ENCODE measurements at places on chromosomes 4 and X. TPM values are rescaled to one million over a fixed set of nuclear protein-coding genes. Genes with fewer than 3 reads are reported as not detected.

- no peak for DNase-seq
Measured at GRCh38 chrX:31320740-31321139, 248.9 kb upstream of the FTHL17 start.

DNA sequence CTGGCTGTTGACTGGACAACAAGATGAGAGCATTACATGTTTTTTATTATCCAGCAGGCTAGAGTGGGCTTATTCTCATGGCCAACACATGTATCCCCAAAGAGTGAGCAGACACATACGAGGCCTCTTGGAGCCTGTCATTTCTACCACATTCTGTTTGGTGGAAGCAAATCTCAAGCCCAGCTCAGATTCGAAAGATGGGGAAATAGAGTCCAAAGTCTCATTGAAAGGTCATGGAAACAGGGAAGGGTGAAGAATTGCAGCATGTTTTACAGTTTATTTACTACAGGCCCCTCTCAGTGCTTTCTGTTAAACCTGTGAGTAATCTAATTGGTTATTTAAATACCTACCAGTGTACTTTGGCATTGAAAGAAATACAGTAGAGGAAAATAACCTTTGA is 108.6 kb downstream of the FRAS1 start:
- no peak for DNase-seq

GRCh38 chr4:183721207-183722081 is 62.4 kb downstream of the TRAPPC11 start:
- DNase-seq, result no peak

GRCh38 chr4:127781300-127782024 is 660 bp upstream of the HSPA4L start:
- DNase-seq, result peak; percentile 25

- no peak for DNase-seq
Measured at GRCh38 chrX:153565996-153566580, 32.9 kb downstream of the CCNQ start.

DNA sequence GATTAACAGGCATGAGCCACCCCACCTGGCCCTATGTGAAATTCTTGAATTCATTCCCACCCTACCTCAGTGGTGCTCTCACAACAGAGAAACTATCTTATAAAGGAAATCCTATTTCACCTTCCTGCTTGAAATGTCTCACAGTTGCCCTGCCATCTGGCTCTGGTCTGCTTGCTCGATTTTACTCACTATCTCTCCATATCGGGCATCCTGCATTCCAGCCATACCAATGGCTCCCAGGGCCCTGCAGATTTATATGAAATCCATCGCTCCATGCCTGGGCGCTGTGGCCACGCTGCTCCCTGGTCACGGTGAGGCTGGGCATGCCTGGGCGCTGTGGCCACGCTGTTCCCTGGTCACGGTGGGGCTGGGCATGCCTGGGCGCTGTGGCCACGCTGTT is 15.8 kb downstream of the SORBS2 start:
- DNase-seq, result peak; percentile 38

DNA sequence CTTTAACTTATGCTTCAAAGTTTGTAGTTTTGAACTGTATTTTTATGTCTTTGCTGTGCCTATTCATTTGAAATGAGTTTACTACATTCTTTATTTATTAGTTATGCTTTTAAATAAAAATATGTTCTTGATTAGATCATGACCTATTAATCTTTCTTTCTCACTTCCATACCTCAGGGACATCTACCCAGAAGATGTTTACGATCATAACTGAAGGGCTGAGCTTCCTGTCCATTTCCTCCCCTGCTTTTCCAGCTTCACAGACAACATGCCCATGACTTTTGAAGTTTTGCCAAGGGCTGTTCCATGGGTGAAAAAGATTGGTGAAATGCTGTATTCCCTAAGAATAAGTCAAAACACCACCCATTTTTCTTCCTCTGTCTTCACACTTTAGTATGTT is 99.7 kb upstream of the DDIT4L start:
- DNase-seq, result no peak

GRCh38 chr4:24971192-24971591 is 58.4 kb upstream of the CCDC149 start:
- DNase-seq, result peak; percentile 12

GRCh38 chr4:143402776-143403552 is 66.3 kb downstream of the GAB1 start:
- no peak for DNase-seq

- no peak for DNase-seq
Measured at GRCh38 chrX:68421636-68422035, 11.7 kb downstream of the OPHN1 start.

DNA sequence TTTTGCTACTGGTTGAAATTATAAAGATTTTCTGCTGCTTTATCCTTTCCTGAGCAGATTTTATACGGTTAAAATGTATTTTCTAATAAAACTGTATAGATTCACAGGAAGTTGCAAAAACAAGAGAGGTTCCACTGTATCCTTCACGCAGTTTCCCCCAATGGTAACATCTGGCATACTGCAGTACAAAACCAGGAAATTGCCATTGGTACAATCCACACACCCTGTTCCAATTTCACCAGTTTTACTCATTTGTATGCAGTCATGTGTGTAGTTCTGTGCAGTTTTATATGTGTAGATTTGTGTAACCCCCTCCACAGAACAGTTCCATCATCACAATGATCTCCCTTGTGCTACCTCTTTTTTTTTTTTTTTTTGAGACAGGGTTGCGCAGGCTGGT is 20.0 kb downstream of the DDX3X start:
- no peak for DNase-seq

DNA sequence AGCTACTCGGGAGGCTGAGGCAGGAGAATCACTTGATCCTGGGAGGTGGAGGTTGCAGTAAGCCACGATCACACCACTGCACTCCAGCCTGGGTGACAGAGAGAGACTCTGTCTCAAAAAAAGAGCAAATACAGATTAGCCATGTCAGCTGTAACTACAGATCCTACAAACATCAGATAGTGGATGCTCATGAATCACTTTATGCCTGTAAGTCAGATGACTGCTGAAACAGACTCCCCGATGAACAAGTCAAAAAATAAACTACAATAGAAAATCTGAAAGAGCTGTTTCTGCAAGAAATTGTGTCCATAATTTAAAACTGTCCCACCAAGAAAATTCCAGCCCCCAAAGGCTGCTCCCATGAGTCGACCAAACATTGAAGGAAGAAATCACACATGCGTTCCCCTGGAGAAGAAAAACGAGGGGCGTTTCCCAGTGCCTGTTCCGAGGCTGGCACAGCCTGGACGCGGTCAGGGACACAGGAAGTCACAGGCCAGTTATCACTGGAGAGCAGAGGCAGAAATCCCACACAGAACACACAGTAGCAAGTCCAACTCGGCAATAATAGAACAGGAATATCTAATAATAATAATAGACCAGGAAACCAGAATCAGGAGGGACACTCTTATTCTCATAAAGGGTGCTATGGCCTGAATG is 30.0 kb upstream of the GTPBP6 start:
- peak; percentile 31 for DNase-seq

DNA sequence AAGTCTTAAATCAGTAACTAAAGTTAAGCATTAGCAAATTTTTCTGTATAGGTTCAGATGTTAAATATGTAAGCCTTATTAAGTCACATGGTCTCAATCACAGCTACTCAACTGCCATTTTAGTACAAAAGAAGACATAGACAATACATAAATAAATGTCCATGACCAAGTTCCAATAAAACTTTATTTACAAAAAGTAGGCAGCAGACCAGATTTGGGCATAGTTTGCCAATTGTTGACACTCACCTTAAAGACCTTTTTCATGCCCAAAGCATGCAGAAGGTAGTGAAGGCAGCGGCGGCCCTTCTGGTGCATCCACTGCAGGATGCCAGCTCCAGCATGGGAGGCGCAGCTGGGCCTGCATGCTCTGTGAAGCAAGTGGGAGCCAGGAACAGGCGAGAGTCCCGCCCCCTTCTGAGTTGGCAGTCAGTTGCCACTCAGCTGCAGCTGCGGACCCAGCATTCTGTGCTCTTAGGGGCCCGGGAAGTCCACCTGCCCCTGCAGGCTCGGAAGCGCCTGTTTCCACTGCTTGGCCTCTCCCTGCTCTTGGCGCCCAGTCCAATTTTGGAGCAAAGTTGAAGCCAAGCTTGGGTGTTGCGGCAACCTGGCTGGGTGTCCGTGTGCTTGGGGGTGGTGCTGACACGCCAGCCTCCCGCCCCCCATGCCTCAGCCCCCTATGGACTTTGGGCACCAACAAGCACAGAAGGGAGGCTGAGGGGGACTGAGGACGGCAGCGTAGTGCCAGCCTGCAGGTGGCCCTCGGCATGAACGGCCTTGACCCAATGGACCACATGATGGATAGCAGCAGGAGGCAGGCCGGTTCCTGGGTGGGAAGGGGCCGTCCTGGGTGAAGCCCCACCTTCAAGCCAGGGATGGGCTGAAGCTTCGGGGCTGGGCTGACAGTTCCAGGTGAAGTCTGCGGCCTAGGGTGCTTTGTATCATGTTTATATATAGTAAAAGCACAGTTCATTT is 42.4 kb upstream of the PABPC4L start:
- DNase-seq, result no peak

DNA sequence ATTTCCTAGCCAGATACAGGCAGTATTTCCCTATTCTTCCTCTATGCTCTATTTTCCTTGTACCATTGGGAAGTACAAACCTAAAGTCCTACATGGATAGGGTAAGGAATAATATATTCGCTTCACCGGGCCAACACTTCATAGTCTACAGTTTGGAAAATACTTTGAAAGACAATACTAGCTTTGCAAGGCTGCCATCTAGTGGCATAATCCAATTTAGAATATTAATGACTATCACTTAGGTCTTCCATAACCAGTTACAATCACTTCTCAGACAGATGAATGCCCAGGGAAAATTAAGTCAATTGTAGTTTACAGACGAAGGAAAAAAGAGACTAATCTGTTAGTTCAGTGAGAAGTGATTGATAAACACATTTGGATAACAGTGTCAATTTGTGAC is 141.0 kb upstream of the FAM47C start:
- peak; percentile 30 for DNase-seq

DNA sequence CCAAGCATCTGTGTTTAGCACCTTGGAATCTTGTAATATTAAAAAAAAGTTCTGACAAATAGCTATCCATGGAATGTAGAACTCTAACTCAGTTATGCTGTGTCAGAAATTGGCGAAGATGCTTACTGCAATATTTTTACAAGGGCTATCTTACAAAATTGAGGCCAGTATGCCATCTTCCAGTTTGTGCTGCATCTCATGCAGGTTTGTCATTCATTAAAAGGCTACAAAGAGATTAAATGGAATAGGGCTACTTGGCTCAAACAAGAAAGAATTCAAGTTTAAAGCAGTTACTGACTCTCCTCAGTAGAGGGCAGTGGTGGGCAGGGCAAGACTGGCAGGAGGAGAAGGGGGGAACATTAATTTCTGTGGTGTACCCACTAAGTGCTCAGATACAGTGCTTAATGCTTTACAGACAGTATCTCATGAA is 66.5 kb downstream of the SHROOM4 start:
- no peak for DNase-seq

DNA sequence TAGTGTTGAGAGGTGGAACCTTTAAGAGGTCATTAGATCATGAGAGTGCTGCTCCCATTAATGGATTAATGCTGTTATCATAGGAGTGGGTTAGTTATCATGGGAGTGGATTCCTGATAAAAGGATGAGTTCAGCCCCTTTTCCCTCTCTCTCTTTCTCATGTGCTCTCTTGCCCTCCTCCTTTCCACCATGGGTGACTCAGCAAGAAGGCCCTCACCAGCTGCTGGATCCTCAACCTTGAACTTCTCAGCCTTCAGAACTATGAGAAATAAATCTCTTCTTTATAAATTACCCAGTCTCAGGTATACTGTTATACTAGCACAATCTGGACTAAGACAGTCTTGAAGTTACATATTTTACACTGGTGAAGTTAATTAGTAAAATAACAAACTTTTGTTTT is 10.0 kb upstream of the CDKL5 start:
- DNase-seq, result no peak

DNA sequence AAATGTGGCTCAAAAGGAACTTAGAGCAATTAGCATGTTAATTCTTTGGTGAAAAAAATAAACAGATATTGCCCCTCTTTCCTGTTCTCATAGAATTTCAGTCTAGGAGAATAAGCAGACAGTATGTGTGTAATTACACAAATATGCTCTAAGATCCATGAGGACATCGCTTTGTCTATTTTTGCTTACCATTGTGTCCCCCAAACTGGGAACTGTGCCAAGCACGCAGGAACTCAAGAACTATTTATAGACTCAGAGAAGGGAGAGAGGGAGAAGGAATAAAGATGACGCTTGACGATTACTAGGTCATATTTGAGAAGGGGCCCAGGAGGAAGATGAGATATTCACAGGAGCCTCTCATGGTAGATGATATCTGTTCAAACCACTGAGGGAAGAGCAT is 692.6 kb downstream of the RAB28 start:
- no peak for DNase-seq

GRCh38 chrX:101658661-101659491 is 774 bp downstream of the ARMCX2 start:
- peak; percentile 9 for DNase-seq

DNA sequence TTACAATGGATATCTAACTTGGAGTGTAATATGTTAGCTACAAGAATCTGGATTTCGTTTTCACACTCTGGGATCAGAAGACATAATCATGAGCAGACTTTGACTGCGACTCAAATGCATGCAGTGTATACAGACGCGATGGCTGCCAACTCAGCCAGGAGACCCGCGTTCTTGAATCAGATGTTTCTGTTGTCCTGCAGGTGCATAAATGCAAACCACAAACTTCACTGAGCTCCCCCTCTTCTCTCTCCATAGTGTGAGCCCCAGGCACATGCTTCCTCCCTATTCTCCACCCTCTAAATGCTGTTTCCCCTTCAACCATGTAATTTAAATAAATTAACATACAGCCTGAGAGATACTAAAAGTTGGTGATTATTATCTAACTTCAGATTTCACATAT is 347.9 kb downstream of the DCHS2 start:
- no peak for DNase-seq

GRCh38 chr4:108492816-108493595 is 127.4 kb upstream of the RPL34 start:
- no peak for DNase-seq

DNA sequence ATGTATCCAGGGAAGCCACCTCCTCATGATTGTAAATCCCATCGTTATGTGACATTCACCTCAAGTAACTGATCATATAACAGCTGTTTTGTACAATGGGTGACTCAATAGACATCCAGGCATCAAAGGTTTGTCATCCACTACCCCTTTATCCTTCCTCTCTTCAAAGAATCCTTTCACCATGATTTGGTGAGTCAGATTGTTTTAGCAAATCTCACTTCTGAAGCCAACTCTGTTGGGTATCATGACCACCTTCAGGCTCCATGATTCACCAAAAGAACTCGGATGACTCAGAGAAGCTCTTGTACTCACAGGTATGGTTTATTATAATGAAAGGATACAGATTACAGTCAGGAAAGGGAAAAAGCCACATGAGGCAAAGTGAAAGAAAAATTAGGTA is 132.1 kb downstream of the PWWP3B start:
- no peak for DNase-seq

RAB9A gene
- total RNA-seq, result 68.4 TPM

CHRNA9 gene
- total RNA-seq, result not detected

KIF4A gene
- total RNA-seq, result 44.8 TPM

MAGEC2 gene
- total RNA-seq, result not detected

IGFBP7 gene
- 287 TPM for total RNA-seq

HAND2 gene
- total RNA-seq, result 0.50 TPM

DCAF4L1 gene
- not detected for total RNA-seq

KLHL13 gene
- total RNA-seq, result 0.81 TPM

KLKB1 gene
- total RNA-seq, result not detected

PABPC1L2A gene
- not detected for total RNA-seq

PCSK1N gene
- total RNA-seq, result 16.5 TPM
